ENCODE measurements at places on chromosomes 7 and 10.

DNA sequence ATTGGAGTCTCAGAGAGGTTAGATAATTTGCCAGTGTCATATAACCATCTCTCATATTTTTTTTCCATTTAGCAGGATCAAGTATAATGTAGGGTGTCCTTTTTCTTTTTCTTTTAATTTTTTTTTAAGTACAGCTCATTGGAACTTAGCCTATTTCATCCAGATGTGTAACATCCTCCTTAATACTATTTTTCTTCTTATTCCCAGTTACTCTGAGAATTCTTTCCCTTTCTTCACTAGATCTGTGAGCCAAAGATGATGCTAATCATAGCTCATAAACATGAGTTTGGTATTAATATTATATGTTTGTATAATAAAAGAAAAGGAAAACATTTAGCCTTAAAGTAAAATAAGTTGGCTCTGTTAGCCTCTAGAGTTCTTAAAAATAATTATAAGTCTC lies 32.8 kb downstream of the PPP1R9A start:
- DNase-seq: no peak

GRCh38 chr10:127332631-127333030 lies 136.2 kb upstream of the INSYN2A start:
- no peak for DNase-seq

GRCh38 chr7:53740971-53741370 lies 705.5 kb downstream of the POM121L12 start:
- no peak for DNase-seq

- no peak for DNase-seq
These were observed 104.2 kb downstream of the DNAJB6 start for GRCh38 chr7:157441023-157441399.

DNA sequence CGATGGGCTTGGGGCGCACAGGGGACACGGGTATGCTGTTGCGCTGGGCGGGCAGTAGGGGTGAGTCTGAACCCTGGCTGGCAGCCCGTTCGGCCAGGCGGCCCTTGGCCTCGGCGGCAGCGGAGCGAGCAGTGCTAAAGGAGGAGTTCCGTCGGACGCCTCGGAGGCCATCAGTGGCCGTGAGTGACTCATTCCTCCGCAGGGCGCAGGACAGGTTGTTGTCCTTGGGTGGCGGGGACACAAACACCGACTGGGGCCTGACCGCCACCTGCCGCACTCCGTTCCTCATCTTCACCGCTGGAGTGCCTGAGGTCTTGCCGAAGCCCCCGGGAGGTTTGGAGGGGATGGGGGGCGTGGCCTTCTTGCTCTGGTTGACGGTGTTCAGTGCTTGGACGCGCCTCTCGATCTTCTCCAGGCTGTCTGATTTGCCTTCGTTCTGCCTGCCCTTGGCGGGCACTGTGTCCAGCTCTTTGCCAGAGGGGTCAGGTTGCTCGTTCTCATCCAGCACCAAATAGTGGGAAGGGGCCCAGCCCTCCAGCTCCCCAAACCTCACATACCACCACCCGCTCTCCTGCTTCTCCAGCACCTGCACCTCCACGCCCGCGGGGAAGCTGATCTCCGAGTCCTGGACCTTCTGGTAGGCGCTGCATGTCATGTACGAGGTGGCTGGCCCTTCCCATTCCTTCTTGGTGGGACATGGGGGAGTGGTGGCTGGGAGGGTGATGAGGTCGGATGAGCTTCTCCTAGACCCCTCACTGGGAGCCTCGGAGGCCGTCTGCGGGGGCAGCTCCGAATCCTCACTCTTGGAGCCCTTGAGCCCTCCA lies 108.7 kb downstream of the NEURL1 start:
- no peak for DNase-seq

- DNase-seq: no peak
These were observed 27.7 kb downstream of the ALDH18A1 start for GRCh38 chr10:95628786-95629185.

GRCh38 chr7:131004371-131004770 lies 270.4 kb upstream of the KLF14 start:
- DNase-seq: no peak

DNA sequence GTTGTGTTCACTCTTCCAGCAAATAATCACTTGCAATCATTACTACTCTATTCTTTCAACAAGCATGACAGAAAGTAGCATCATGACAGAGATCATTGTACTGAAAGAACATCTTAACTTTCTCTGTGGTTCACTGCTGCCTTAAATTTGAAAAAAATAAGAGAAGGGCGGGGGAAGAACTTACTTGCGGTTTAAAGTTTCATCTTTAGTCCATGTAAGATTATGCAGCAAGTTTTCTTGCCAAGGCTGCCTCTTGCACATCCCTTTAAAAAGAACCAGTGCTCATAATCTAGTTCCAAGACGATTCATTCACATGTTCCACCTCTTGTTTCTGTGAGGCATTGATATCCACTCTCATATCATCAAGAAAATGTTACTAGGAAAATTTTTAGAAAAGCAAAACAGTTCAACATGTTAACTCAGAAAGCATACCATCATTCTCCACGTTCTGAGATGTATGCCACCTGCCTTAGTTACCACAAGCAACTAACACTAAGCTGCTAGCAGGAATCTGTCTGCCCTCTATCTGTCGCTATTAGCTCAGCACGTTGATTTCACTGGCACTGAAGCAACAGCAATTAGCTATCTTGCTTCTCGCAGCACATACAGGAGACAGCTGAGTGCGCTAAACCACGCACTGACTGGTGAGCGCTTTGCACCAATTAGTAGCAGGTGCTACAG lies at the start of gene PCDH15:
PCDH15 (minus strand) TSS at position 491 of the 681 bp plus-strand sequence. CDS start 136,969 bp downstream, outside the sequence.
- no peak for DNase-seq

- no peak for DNase-seq
These were observed 10.8 kb downstream of the SLIT1 start for GRCh38 chr10:97174941-97175340.

All from activated CD8-positive, alpha-beta memory T cell treated with anti-CD3 and anti-CD28 coated beads for 1 hour (primary cell).